ENCODE measurements at places on chromosomes 6 and 20. TPM values are rescaled to one million over a fixed set of nuclear protein-coding genes. Genes with fewer than 3 reads are reported as not detected.

DNA sequence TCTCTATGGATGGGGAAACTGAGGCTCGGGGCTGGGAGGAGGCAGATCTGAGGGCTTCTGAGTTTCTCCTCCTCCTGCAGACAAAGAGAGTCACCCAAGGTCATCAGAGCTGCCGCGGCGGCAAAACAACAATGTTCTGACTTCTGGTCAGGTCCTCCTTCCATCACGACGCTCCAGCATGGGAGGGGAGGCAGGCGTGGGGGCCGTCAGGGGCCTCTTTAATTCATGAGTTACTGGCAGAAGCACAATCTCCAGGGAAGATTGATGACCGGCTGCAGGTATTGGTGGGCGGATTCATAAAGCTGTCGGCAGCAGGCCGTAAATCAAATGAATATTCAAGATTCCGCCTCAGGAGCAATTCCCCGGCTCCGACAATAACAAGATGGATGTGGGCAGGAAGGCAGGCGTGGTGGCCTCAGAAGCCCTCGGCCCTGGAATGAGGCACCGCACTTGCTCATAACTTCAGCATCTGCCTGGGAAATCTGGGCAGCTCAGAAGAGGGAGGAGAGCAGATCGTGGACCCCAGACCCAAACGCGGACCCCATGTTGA, 19.1 kb downstream of the PCK1 start:
- DNase-seq = no peak

DNA sequence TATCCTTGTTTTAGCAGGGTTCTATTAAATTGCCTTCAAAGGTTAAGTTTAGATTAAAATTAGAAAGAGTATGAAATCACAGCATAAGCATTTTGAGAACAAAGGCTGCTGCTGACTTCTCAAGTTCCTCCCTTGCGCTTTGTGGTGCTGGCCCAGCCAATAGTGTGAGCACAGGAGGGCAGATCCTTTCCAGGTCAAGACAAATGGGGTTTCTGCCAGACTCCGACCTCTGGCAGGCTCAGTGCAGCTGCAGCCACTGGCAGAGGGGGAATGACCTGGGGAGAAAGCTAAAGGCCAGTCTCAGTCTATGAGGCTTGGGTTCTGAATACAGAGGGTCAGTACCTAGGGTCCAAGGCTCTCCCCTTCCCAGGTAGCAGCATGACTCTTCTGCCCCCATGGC, 27.0 kb downstream of the CLIC5 start:
- no peak for DNase-seq

- no peak for DNase-seq
Measured at GRCh38 chr20:62117362-62117646, 5.0 kb upstream of the LSM14B start.

DNA sequence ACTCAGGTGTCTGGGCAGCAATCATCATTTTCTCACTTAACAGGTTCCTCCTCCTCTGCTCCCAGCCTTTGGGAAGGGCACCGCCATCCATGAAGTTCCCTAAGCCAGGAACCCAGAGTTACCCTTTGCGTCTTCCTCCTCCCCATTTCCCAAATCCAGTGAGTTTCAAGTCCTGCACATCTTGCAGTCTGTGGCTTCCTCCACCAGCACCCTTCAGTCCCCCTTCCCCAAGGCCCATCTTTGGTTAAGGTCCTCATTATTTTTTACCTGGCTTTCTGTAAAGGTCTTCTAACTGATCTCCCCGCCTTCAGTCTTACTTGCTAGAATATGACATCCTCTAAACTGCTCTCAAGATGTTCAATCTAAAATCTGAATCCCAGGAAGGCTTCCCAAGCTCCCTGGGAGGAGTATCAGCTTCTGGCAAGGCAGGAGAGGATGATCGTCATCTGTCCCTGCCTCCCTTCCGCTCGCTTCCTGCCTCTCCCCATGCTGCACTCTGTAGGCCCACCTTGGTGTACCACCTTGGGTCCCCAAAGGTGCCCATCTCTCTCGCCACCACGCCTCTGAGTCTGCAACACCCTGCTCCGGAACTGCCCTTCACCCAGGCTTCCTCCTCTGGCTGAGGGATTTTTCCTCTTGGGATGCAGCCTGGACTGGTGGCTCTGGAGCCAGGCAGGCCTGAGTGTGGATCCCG, 11.4 kb upstream of the DUSP22 start:
- DNase-seq = no peak

GRCh38 chr6:20328266-20328923, 73.3 kb upstream of the E2F3 start:
- no peak for DNase-seq

- DNase-seq = no peak
Measured at GRCh38 chr6:97422171-97422570, 139.2 kb upstream of the MMS22L start.

DNA sequence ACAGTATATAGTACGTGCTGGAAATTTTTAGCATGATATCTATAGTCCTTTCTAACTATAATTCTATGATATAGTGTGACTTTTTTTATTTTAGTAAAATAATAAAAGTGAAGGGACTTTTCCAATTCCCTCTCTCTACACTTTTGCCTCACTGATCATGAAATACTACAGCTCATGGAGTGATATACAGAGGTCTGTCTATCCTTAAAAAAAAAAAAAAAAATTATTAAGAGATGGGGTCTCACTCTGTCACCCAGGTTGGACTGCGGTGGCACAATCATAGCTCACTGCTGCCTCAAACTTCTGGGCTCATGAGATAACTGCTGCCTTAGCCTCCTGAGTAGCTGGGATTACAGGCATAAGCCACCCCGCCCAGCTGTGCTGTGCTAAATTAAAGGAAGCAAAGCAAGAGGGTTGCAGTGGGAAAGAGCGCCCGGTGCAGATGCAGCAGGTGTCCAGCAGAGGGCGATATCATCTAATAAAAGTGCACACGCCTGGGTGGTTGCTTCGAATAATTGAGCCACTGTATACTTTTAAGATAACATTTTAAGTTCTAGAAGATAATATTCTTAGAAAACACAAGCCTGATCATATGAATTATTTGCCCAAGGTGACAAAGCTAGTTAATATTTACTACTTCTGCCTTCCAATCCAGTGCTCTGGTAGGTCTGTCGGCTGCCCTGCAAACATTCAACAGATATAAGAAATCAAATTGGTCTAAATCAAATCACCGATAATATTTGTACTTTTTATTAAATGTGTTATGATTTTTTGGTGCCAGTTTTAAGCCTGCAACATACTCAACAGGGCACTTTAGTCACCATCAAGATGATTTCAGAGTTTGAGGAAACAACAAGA, 94.9 kb upstream of the NT5E start:
- peak; percentile 79 for DNase-seq

GRCh38 chr6:84263557-84263956, 36.1 kb upstream of the CEP162 start:
- no peak for DNase-seq

DNA sequence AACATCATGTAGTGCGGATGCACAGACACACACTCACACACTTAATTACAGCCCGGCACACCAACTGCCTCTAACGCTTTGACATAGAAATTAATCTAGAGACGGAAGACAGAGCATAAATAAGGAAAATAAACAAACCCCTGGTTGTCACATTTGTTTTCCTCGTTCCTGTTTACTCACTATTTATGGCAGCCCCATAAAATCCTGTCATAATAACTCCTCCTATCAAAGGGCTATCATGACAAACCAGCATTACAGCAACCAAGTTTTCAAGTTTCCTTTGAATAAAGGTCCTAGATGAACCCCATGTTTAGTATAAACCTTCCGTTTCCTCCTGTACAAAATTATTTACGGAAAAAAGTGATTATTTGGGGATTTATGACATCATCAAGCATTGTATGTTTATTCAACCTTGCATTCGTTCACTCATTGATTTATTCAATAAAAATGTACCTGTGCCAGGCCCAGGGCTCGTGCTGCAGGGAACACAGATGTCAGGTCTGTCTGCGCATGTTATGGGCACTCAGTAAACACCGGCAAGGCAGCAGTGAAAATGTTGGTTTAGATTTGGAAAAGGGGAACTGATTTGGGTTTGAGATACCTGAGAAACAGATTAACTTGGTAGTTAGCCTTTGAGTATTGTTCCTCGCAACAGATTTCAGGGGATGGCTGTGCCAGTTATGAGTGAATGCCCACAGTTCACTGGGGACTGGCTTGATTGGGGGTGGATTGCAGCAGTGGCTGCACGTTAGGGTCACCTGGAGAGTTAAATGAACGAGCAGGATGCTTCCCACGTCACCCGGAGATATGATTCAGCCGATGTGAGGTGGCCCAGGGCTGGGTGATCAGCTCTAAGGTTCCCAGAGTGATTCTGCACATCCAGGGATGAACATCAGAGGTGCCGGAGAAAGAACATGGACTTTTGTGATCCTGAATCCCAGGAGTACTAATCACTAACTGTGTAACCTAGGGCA, 295.3 kb upstream of the FOXQ1 start:
- peak; percentile 43 for DNase-seq

DNA sequence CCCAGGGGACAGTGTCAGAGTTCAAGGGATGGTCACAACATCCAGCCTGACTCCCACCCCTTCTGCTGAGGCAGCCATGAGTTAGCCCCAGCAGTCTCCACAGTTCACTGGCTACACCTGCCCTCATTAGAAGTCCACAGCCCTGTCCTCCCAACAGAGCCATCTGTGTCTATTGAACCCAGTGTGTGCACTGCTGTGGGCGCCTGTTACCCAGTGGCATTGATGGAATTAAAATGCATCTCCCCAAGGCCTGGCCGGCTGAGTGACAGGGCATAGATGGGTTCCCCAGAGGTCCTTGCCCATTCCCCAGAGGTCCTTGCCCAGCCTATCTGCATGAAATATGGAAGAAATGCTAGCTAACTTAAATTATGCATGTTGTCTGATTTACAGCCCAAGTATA, 73.3 kb downstream of the PCSK2 start:
- no peak for DNase-seq

GRCh38 chr20:42779216-42779615, 410.5 kb downstream of the PTPRT start:
- DNase-seq = no peak

- DNase-seq = no peak
Measured at GRCh38 chr6:28803337-28803709, 120.5 kb downstream of the TRIM27 start.

- DNase-seq = no peak
Measured at GRCh38 chr6:164507206-164507940, 802.0 kb downstream of the C6orf118 start.

DNA sequence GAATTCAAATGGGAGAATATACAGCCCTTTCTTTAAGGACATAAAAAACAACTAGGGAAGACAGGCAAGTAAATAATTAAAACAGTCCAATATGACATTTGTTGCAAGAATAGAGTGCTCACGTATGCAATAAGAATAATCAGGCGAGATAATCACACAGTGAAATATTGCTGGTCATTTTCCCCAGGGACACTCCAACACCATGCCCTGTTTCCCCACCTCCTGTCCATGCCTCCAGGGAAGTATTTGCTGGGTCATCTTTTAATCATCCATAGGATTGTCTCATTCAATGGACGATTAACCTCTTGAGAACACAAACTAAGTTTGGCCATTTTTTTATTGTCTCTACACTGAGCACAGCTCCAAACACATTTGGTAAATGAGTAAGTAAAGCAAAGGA, 472.9 kb downstream of the C6orf118 start:
- no peak for DNase-seq

DNA sequence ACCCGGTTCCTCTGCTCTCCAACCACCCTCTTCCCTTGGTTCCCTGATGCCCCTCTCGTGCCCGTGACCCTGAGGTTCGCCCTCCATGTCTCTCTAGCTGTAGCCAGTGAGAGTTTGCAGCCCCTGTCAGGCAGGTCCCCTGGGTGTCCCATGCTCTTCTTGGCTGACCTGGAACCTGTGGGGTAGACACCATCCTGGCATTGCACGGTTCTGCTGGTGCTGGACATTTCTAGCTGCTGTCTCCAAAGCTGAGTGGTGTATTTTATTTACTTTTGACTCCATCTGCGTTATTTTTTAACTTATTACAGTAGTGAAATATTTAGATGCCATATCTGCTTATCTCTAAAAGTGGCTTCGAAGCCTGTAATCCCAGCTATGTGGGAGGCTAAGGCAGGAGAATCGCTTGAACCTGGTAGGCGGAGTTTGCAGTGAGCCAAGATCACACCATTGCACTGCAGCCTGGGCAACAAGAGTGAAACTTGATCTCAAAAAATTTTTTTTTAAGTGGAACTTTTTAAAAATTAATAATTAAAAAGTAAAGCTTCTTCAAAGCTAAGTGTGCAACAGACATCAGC, 12.5 kb downstream of the ENTPD6 start:
- no peak for DNase-seq

DNA sequence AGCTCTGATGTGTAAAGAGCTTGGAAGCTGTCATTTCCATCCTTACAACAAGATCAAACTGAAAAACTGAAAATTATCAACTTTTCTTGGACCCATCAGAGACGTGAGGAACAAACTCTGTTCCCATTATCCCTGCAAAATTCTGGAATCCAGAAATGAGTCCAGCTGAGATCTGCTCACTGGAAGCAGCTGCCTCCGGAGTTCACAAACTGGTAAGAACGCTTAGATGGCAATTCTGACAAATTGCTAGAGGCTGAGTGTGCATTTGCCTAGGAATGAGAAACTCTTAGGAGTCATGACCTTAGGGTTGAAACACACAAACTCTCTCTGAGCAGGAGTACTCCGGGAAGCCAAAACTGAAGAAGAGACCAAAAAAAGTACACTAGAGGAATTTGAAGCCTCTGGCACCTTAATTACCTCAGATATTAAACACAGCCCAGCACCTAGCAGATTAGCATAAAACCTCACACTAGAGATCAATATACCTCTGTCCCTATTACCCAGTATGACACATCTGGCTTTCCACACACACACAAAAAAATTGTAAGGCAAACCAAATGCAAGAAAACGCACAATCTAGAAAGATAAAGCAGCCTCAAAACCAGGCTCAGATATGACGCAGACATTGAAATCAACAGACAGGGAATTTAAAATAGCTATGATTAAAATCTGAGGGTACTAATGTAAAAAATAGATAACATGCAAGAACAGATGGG, 233.5 kb upstream of the SGK1 start:
- DNase-seq = no peak

- DNase-seq = peak; percentile 25
Measured at GRCh38 chr6:161476711-161477110, 202.8 kb upstream of the AGPAT4 start.

GRCh38 chr6:170235391-170236125, 55.3 kb downstream of the DLL1 start:
- no peak for DNase-seq

DNA sequence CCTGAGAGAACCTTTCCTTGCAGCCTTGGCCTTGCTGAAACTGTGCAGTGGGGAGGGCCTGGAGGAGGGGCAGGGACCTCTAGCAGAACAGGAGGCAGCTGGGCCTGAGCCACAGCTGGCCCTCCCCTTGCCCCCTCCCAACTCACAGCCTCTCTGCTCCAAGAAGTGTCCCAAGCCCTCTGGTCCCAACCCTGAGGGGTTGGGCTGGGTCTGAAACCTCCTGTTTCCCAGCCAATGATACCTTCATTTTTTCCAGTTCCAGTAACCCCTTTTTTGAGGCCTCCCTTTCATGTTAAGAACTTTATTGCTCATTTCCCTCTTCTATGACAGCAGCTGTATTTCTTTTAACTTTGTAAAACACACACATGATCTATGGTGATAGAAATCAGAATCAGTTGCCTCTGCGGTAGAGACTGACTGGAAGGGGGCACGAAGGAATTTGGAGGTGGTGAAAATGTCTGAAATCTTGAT, 17.9 kb upstream of the ARMC12 start:
- no peak for DNase-seq

- no peak for DNase-seq
Measured at GRCh38 chr20:24598346-24598745, 128.9 kb downstream of the SYNDIG1 start.

Gene ZNF334
- total RNA-seq = 13.8 TPM

Gene KCNB1
- total RNA-seq = 0.52 TPM

Gene DEFB124
- total RNA-seq = not detected

Gene NFS1
- 15.8 TPM for total RNA-seq

Gene FAM110A
- 8.2 TPM for total RNA-seq

Gene PRICKLE4
- 16.8 TPM for total RNA-seq
